Activated T-cell treated with anti-CD3 and anti-CD28 coated beads, Interleukin-2, amount 50 U/mL, for 72 hours (primary cell): ENCODE measurements at places on chromosomes 16 and 17. TPM values are rescaled to one million over a fixed set of nuclear protein-coding genes. Genes with fewer than 3 reads are reported as not detected.

DNA sequence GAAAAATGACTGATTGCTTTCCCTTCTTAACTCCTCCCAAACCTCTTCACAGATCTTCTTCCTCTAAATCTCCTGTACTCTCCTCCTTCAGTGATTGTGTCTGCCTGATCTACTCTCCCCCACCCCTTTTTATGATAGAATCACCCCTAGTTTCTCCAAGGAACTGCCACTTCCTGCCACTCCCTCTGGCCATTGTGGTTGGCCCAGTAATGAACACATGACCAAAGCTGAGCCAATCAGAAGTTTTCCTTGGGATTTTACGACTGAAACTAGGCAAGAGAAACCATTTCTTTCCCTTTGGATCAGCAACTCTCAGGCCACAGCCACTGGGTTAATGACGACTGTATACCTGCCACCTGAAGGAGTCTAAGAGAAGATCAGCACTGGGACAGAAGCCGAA, 15.9 kb downstream of the IRX3 start:
- no peak overlapping the region for H3K27ac ChIP-seq
- H3K4me3 ChIP-seq = no peak overlapping the region
- H3K27me3 ChIP-seq = peaks cover 15% of the 10 kb centered on the region

- no peak overlapping the region for H3K27ac ChIP-seq
- H3K27me3 ChIP-seq = peaks cover 62% of the 10 kb centered on the region
- no peak overlapping the region for H3K4me3 ChIP-seq
- H3K4me1 ChIP-seq = peaks cover 8% of the 10 kb centered on the region
- no peaks in the 10 kb centered on the region for H3K36me3 ChIP-seq
These were observed 157.1 kb upstream of the C16orf82 start for GRCh38 chr16:26909623-26910022.

GRCh38 chr17:70819183-70819582, 649.9 kb downstream of the KCNJ2 start:
- no peaks in the 10 kb centered on the region for H3K36me3 ChIP-seq
- no peak for DNase-seq
- H3K27me3 ChIP-seq = no peaks in the 10 kb centered on the region
- no peak overlapping the region for H3K4me3 ChIP-seq

DNA sequence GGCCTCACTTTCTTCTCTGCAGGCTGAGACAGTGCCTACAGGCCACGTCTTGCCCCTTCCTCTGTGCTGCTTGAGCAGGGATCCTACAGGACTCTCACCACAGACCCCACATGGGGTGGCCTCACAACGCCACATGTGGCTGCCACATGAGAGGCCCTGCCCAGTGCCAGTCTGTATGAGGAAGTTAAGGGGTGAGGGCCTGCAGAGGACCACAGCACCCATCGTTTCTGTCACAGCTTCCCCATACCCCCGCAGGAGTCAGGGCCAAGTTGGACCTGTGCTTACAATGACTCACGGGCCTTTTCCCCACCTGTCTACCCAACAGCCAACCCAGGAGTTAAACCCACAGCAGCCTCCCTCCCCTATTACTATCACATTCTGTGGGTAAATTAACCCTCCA, 2.9 kb upstream of the GSDMB start:
- peak; percentile 61 for DNase-seq
- peak overlapping the region; percentile 95 for H3K27ac ChIP-seq
- peaks cover 9% of the 10 kb centered on the region for H3K36me3 ChIP-seq

DNA sequence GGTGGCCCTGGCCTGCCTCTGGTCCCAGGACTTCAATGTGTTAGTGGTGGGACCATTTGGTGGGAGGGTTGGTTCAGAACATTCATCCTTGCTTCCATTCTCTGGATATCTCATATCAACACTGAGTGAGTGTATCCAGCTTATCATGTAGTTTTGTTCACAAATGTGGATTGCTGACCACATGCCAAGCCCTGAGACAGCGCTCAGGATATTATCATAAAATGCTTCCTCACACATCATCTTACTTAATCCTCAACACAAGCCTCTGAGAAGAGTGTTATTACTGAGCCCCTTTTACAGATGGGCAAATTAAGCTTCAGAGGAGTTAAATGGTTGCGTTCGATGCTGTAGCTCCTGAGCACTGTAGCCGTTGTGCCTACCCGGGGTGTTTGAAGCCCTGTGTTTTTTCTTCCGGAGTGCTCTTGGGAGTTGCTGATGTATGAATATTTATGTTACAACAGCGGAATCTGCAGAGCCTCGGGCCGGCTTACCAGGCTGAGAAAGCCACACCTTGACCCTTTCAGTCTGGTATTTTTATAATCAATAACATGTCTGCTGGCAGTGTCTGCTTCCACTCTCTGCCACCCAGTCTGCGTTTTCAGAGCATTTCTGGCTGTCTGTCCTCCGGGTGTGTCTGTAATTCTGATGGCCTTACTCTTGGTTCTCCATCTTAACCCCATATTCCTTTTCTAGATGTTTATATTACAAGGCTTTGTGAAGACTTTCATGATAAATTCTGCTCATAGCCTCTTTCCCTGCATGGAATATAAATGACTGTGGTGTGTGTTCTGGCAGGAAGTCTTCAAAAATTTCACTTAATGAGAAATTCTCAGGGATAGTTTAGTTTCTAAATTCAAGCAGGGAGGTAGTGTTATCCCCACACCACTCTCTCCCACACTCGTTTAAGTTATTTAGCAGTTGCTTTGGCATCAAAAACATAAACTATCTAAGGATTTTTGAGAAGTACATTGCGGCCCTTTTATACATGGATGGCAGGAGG, 2.9 kb downstream of the GLP2R start:
- no peak for DNase-seq
- H3K36me3 ChIP-seq = no peaks in the 10 kb centered on the region
- no peak overlapping the region for H3K4me3 ChIP-seq
- no peak overlapping the region for H3K27ac ChIP-seq
- H3K4me1 ChIP-seq = no peaks in the 10 kb centered on the region

- no peak for DNase-seq
- H3K27ac ChIP-seq = no peak overlapping the region
- peaks cover 42% of the 10 kb centered on the region for H3K4me1 ChIP-seq
- H3K36me3 ChIP-seq = peaks cover 3% of the 10 kb centered on the region
- H3K27me3 ChIP-seq = no peaks in the 10 kb centered on the region
- peak overlapping the region; percentile 92 for H3K4me3 ChIP-seq
These were observed 2.0 kb upstream of the BRICD5 start for GRCh38 chr16:2212362-2213324.

GRCh38 chr16:86762095-86762494, 183.7 kb downstream of the FOXL1 start:
- H3K4me1 ChIP-seq = no peaks in the 10 kb centered on the region
- no peak overlapping the region for H3K4me3 ChIP-seq
- H3K36me3 ChIP-seq = no peaks in the 10 kb centered on the region

GRCh38 chr17:58247511-58248363, 9.4 kb downstream of the LPO start:
- peaks cover 23% of the 10 kb centered on the region for H3K4me1 ChIP-seq
- H3K27me3 ChIP-seq = peaks cover 54% of the 10 kb centered on the region
- DNase-seq = no peak
- no peak overlapping the region for H3K27ac ChIP-seq
- H3K36me3 ChIP-seq = no peaks in the 10 kb centered on the region

- H3K36me3 ChIP-seq = no peaks in the 10 kb centered on the region
- no peak for DNase-seq
- no peaks in the 10 kb centered on the region for H3K27me3 ChIP-seq
These were observed 28.5 kb downstream of the KIFC3 start for GRCh38 chr16:57773655-57774295.

GRCh38 chr16:30076276-30076791, 540 bp downstream of the PPP4C start:
- H3K36me3 ChIP-seq = peaks cover 28% of the 10 kb centered on the region
- H3K27me3 ChIP-seq = no peaks in the 10 kb centered on the region
- DNase-seq = peak; percentile 36
- peak overlapping the region; percentile 93 for H3K27ac ChIP-seq
- peaks cover 35% of the 10 kb centered on the region for H3K4me1 ChIP-seq

DNA sequence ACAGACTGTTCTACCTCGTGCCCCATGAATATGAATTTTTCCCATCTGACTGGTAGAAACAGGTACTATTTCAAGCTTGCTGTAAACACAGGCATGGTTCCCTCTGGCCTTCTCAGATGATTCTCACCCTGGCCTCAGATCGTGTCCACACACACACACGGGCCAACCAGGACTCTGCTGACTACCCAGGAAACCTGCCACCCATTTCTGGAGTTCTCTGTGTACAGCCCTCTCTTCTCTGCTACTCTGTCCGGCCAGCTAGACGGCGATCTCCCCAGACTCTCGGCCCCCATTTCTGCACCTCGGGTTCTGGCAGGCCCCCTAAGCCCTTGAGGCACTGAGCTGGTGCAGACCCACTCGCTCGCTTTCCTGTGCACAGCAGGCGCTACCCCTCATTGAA, 31.2 kb downstream of the RPA1 start:
- no peak overlapping the region for H3K4me3 ChIP-seq
- no peaks in the 10 kb centered on the region for H3K36me3 ChIP-seq
- H3K4me1 ChIP-seq = no peaks in the 10 kb centered on the region
- DNase-seq = no peak

DNA sequence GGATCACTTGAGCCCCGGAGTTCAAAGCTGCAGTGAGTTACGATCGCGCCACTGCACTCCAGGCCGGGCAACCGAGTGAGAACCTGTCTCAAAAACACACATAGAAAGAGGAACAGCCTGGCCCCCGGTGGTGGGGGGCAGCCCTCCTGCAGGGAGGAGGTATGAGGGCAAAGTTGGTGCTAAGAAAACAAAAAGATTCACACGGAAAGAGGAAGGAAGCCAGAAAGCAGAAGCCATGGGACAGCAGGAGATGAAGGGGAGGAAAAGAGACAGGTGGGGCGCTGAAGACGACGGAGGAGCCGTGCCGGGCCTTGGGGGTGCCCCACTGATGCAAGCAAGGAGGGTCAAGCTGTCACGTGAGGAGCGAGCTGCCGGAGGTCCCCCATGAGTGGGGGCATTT, 8.2 kb upstream of the C16orf74 start:
- no peak overlapping the region for H3K27ac ChIP-seq
- peaks cover 20% of the 10 kb centered on the region for H3K27me3 ChIP-seq
- no peak for DNase-seq
- peaks cover 29% of the 10 kb centered on the region for H3K4me1 ChIP-seq
- no peaks in the 10 kb centered on the region for H3K36me3 ChIP-seq
- H3K4me3 ChIP-seq = no peak overlapping the region

- no peaks in the 10 kb centered on the region for H3K36me3 ChIP-seq
- no peaks in the 10 kb centered on the region for H3K27me3 ChIP-seq
- DNase-seq = no peak
These were observed 26.8 kb downstream of the KATNIP start for GRCh38 chr16:27576729-27577128.

DNA sequence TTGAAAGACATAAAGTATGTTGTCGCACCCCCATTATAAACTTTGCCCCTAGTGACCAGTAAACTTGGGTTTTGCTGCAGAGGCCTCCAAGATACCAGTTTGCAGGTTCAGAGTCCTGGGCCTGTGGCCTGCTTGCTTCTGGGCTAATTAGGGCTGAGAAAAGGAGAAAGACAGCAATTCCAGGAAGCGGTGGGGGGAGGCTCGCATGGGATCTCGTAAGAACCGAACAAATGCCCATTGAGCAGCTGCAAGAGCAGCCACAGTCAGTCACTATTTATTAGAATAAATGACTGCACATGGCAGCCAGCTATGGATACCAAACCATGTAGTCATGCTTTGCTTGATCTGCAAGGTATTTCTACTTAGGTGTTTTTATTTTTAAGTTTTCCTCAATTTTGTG, 4.9 kb downstream of the SHISA9 start:
- no peak for DNase-seq
- H3K36me3 ChIP-seq = no peaks in the 10 kb centered on the region
- no peak overlapping the region for H3K4me3 ChIP-seq
- peaks cover 63% of the 10 kb centered on the region for H3K27me3 ChIP-seq

DNA sequence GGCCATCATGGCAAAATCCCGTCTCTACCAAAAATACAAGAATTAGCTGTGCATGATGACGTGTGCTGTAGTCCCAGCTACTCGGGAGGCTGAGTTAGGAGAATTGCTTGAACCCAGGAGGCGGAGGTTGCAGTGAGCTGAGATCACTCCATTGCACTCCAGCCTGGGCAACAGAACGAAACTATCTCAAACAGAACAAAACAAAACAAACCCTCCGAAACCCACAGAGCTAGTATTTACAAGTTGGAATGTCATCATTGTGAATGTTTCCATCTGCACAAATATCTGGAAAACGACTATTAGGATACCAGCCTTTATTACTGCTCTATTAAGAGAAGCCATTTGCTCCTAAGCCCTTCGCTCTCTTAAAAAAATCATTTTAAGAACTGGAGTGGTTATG, 26.0 kb downstream of the SMARCE1 start:
- H3K4me3 ChIP-seq = no peak overlapping the region
- no peak for DNase-seq
- peaks cover 78% of the 10 kb centered on the region for H3K4me1 ChIP-seq
- no peaks in the 10 kb centered on the region for H3K27me3 ChIP-seq
- H3K36me3 ChIP-seq = no peaks in the 10 kb centered on the region
- no peak overlapping the region for H3K27ac ChIP-seq

DNA sequence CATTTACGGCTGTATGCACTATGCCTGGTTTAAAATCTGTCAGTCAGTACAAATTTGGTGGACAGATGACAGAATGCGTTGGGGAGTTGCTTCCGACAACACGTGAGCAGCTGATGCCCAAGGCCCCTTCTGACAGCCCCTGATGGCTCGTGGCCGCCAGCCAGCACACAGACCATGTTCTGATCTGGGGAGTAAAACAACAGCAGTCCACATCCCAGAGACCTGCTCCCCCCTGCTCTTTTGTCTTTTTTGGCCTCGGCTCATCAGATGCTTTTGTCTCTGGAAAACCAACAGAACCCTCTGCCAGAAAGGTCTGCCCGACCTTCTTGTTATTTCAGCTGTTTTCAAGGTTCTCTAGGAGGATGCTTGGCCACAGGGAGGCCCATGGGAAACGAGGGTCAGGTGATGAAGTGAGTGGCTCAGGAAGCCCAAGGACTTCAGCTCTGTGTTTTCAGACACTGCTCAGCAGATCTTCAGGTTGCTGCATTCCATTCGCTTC, 10.8 kb downstream of the ARSG start:
- H3K27me3 ChIP-seq = no peaks in the 10 kb centered on the region
- peaks cover 10% of the 10 kb centered on the region for H3K4me1 ChIP-seq
- H3K36me3 ChIP-seq = no peaks in the 10 kb centered on the region
- H3K4me3 ChIP-seq = no peak overlapping the region

DNA sequence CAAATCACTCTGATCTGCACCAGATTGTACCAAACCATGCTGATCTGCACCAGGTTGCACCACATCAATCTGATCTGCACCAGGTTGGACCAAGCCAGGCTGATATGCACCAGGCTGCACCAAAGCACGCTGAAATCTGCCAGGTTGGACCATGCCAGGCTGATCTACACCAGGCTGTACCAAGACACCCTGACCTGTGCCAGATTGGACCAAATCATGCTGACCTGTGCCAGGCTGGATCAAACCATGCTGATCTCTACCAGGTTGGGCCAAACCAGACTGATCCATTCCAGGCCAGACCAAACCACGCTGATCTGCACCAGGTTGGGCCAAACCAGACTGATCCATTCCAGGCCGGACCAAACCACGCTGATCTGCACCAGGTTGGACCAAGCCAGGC, 15.5 kb downstream of the QRICH2 start:
- no peak for DNase-seq
- H3K36me3 ChIP-seq = no peaks in the 10 kb centered on the region
- H3K4me1 ChIP-seq = no peaks in the 10 kb centered on the region
- no peak overlapping the region for H3K27ac ChIP-seq

Gene TOM1L1
- total RNA-seq = 0.74 TPM

Gene ZNF764
- 12.7 TPM for total RNA-seq

Gene TNFSF13
- total RNA-seq = 4.3 TPM

Gene GNAO1
- 21.0 TPM for total RNA-seq

Gene ALOX15
- total RNA-seq = 0.26 TPM

Gene PKD1
- total RNA-seq = 95.7 TPM

Gene KRTAP4-7
- total RNA-seq = not detected

Gene TPSD1
- not detected for total RNA-seq

Gene TBX21
- 45.5 TPM for total RNA-seq

Gene DNAH3
- total RNA-seq = not detected
